T-cell (primary cell): ENCODE measurements at places on chromosomes 4 and X. TPM values are rescaled to one million over a fixed set of nuclear protein-coding genes. Genes with fewer than 3 reads are reported as not detected.

RLIM gene
- total RNA-seq: 45.8 TPM

DNA sequence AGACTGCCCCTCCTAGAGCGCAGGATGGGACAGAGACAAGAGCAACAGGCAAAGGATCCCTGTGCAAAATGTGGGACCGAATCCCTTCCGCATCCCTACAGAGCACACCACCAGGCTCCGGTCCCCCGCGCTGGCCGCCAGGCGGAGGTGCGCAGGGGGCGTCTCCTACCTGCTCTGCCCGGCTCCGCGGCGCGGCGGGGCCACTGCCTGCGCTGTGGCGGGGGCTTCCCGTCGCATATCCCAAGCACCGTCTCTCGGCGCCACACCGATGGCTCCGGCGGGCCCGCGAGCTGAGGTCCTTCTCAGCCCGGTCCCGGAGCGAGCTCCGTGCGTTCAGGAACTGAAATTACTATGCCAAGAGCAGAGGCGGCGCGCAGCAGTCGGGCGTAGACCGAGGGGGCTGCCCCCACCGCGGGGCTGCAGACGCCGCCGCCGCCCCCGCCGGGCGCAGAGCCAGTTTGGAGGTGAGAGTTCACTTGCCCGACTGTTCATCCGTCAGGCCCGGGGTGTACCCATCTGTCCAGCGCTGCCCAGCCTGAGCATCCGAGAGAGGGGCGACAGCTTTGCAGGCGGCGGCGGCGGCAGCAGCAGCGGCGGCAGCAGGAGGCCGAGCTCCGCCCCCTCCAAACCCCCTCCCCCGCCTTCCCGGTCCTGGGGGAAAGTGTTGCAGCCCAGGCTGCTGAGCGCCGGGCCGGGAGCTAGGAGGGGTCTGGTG lies at the start of gene GPRIN3:
Gene GPRIN3 (minus strand): TSS at position 355 of the 715 bp plus-strand sequence. CDS start 57,690 bp downstream, outside the sequence.
- DNase-seq: peak; percentile 64

SLC6A8 gene
- 2.2 TPM for total RNA-seq

DNA sequence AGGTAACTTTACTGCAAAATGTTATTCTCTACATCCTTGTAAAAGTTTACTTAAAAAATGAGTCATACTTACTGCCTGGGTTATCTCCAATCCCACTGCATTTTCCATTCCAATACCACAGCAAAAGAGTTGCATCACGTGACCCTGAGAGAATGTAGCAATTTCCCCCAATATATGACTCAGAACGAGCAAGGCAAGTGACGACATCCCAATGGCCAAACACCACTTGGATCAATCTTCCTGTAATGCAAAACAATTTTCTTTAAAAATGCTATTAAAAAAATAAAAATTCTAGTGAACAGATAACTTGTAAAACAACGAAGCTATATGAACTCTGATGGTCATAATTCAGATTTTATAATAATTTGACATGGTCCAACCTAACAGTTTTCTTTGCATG lies 224.3 kb downstream of the DCLK2 start:
- no peak for DNase-seq

BEX3 gene
- 27.7 TPM for total RNA-seq

NPY5R gene
- not detected for total RNA-seq

WAS gene
- 118 TPM for total RNA-seq

GRCh38 chr4:23747281-23747735 lies 142.5 kb downstream of the PPARGC1A start:
- DNase-seq: no peak

SUPT20HL2 gene
- not detected for total RNA-seq

GRCh38 chrX:30875957-30876356 lies 13.1 kb downstream of the TAB3 start:
- no peak for DNase-seq

- no peak for DNase-seq
Observed at GRCh38 chr4:112075129-112075753, 70.0 kb upstream of the FAM241A start.

GRCh38 chr4:118883861-118884260 lies 4.8 kb upstream of the SYNPO2 start:
- no peak for DNase-seq

SGMS2 gene
- 0.82 TPM for total RNA-seq

DNA sequence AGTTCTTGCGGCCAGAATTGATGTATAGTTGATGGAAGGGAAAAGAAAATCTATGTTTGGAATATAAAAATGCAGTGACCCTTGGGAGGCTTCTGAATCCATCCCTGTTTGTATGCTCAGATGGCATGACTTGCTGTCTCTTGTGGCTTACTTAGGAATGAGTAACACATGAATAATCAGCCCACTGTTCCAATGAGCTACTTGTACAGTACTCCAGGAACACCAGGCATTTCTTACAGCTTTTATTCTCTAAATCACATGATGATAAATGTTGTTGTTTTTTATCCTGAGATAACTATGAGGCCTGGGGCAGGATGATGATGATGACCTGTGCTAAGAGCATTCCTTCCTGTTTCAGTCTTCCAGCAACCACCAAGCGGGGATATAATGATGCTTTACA lies 18.9 kb downstream of the TMPRSS11E start:
- no peak for DNase-seq

DNA sequence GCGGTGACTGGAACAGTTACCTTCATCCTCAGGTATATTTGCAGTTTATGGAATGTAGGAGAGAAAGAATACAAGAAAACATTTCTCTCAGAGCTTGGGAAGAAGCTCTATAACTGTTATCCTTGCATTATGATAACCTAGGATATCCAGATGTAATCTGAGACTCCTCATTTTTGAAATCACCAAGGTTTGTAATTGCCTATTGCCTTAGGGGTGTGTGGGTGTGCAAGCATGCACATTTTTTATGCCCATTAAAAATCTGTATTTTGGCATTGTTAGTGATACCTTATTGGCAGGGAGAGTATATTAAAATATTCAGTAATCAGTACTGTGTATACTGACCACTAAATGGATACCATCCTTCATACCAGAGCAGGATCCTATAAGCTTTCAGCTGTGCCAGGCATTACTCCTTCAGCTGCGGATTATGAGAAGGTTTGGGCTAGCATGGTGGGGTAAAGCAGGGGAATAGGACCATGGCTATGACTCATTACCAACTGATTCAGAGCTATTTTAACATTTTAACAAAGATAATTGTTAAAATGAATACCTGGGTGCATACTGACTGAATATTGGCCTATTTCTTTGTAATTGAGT lies 8.3 kb downstream of the SEC24B start:
- DNase-seq: no peak

LONRF3 gene
- 7.6 TPM for total RNA-seq

GRCh38 chr4:24096603-24097002 lies 206.8 kb upstream of the PPARGC1A start:
- no peak for DNase-seq

- DNase-seq: no peak
Observed at GRCh38 chrX:40434947-40435346, 145.8 kb upstream of the ATP6AP2 start.

DCLK2 gene
- not detected for total RNA-seq

GRCh38 chrX:45614853-45615252 lies 414.2 kb upstream of the DIPK2B start:
- DNase-seq: no peak

DNA sequence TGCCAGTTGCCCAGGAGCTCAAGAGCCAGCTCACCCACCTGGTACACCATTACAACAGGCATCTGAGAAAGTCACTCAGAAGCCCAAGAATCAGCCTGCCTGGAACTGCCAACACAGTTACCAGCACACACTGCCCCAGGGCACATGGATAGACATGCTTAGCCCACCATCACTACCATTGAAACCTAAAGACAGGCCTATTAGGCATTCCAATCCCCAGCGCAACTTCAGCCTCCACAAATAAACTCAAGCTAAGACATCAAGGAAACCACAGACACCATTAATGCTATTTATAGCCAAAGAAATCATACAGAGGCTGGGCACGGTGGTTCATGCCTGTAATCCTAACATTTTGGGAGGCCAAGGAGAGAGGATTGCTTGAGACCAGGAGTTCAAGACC lies 42.3 kb downstream of the ATRX start:
- no peak for DNase-seq

PCDH10 gene
- total RNA-seq: not detected

DNA sequence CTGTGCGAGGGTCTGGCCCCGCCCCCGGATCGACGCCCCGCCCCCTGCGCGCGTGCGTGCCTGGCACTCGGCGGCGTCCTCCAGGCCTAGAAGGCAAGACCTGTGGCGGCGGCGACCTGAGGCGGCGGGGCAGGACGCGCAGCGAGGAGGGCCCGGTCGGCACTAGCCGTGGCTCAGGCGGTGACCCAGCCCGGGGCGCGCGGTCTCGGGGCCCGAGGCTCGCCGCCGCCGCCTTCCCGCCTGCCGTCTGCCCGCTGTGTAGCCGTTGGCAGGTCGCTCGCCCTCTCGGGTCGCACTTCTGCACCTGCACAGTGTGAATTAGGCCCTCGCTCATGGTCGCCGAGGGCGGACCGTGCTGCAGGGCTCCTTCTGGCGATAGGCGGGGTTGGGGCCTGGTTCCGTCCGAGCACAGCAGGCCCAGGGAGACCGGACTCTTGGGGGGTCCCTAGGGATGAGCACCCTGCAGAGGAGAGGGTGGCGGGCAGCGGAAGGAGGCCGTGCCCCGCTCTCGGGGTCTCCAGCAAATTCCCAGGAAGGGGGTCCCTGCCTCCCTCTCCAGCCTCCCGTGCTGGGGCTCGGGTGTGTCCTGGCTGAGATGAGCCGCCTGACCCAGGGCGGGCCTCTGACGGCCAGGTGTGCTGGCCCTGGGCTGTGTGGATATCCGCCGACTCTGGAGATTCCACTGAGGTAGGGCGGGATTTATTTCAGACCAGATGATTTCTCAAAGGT lies 557 bp upstream of the FAM53A start:
- DNase-seq: peak; percentile 84
